GM12878 (cell line): ENCODE measurements at places on chromosomes 6 and 20. TPM values are rescaled to one million over a fixed set of nuclear protein-coding genes. Genes with fewer than 3 reads are reported as not detected.
A peak's percentile ranks its signal among the peaks of the same experiment; 100 is the strongest.

DNA sequence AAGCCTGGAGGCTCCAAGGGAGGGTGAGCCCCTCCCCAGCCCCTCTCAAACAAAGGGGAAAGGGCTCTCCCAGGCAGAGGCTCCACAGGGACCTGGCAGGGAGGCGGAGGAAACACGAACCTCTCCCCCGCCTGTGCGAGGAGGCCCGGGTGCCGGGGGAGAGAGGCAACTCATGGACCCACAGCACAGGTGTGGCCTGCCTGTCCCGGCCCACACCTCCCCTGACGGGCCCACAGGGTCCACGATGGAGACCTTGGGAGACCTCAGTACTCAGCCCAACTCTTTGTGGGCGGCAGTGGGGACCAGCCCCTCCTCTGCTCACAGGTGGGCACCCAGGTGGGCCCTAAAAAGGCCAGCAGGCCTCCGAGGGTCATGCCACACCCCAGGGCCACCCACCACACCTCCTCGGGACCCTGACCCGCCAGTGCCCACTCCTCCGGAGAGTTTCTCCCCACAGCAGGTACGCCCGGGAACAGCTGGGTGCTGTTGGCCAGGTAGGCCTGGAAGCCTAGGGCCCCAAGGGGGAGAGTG lies 12.2 kb downstream of the LAMA5 start:
- DNase-seq: no peak
- no peaks in the 10 kb centered on the region for H3K27me3 ChIP-seq
- no peak overlapping the region for H3K27ac ChIP-seq
- no peaks in the 10 kb centered on the region for H3K36me3 ChIP-seq
- no peaks in the 10 kb centered on the region for H3K4me1 ChIP-seq

DNA sequence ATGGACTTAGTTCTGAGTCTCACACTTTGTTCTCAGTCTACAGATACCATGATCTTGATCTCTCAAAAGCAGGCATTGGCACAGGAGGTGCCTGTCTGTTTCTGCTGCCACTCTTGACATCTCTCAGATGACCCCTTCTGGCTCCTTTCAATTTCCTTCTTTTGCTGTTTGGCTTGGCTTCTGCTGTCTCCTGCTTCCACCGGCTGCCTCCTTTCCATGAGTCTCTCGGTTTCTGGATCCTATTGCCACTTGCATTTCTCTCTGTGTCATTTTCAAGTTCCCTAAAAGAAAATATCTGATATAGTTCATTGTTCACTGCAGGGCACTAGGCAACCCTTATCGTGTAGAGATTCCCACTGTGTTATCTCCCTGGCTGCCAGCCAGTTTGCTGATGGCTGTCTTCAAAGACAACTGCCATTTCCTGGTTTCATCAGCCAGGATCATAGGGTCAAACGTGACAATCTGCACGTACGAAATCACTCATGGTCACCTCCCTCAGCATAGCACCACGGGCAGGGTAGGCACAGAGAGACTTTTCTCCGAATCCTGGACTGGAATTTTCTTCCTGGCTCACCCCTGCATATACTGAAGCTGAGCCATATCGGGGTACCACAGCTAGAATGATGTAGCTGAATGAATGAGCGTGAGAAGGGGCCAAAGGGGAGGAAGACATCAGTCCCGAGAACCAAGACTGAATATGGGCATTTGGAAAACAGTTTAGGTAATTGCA lies 144.6 kb upstream of the TMEM170B start:
- H3K4me1 ChIP-seq: peaks cover 4% of the 10 kb centered on the region
- no peak for DNase-seq
- no peaks in the 10 kb centered on the region for H3K27me3 ChIP-seq
- H3K4me3 ChIP-seq: no peak overlapping the region
- no peak overlapping the region for H3K27ac ChIP-seq

DNA sequence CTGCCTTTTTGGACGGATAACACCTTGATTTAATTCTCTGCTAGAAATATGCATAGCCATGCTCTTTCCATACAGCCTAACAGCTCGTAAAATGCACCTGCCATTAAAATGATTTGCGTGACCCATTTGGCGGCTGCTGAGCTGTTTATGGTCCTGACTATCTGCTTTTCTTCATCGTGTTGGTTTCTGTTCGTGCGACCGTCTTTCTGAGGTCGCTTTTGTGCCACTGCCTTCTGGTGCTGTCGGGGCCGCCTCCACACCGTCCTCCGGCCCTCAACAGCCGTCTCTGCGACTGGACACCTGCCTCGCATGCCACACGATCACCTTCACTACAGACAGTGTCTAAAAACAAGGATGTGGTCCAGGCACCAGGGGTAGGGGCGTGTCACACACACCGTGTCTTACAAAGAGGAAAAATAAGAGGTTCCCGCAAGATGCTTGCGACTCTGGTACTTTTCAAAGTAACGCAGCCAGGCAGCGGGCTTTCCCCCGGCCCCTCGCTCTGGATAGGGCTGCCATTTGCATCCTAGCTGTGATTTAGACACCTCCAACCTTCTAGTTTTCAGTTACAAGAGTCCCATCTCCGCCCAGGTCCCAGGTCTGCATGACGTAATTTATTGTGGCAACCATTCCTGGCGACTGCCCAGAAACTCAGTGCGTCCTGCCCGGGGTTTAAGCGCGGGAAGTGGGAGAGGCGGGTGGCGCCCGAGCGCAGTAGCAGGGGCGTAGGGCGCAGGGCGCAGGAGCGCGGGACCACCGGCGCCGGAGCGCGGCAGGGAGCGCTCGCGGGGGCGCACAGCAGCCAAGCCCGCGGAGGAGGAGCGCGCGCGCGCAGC lies at the start of gene STMND1:
TSS of gene STMND1 (plus strand) at position 629 of the 836 bp plus-strand sequence. CDS start 208 bp downstream, outside the sequence.
- H3K4me3 ChIP-seq: no peak within 1 kb of the TSS
- DNase-seq: no peak
- H3K27ac ChIP-seq: no peak within 1 kb of the TSS
- no peaks in the 10 kb centered on the region for H3K36me3 ChIP-seq
- no peaks in the 10 kb centered on the region; the same call in 1 of the 2 replicates for H3K27me3 ChIP-seq
- no peaks in the 10 kb centered on the region for H3K4me1 ChIP-seq

DNA sequence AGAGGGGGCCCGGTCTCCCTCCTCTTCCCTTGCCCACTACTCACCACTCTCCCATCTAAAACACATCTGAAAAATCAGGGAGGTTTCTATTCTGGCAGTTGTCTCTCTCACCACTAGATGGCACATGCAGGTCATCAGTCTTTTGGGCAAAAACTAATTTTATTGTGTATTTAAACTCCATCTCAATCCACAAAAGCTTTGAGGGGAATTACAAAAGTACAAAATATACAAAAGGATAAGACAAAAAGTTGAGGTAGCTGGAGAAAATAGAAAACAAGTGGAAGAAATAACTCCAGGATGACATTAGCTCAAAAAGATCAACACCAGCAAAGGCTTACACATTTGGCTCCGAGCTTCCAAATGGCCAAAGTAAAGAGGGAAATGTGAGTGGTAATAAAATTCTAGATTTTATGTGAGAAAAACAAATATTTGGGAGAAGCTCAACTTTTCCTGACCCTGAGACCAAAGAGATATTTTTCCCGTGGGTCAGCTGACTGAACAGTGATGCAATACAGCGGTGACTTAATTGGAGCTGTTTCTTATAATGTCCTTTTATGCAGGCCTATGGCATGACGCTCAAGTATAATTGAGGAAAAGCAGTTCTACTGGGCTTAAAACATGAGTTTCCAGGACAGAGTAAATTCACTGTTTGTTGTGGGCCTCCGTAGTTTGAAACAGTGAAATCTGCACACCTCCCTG lies 79.8 kb upstream of the CHD6 start:
- no peaks in the 10 kb centered on the region for H3K36me3 ChIP-seq
- no peak overlapping the region for H3K4me3 ChIP-seq
- H3K27ac ChIP-seq: no peak overlapping the region
- H3K4me1 ChIP-seq: no peaks in the 10 kb centered on the region
- H3K27me3 ChIP-seq: no peaks in the 10 kb centered on the region

GRCh38 chr6:110356778-110357177 lies 1.4 kb downstream of the METTL24 start:
- H3K36me3 ChIP-seq: no peaks in the 10 kb centered on the region
- H3K27me3 ChIP-seq: peaks cover 20% of the 10 kb centered on the region
- no peaks in the 10 kb centered on the region for H3K4me1 ChIP-seq
- H3K27ac ChIP-seq: no peak overlapping the region
- H3K4me3 ChIP-seq: no peak overlapping the region

DNA sequence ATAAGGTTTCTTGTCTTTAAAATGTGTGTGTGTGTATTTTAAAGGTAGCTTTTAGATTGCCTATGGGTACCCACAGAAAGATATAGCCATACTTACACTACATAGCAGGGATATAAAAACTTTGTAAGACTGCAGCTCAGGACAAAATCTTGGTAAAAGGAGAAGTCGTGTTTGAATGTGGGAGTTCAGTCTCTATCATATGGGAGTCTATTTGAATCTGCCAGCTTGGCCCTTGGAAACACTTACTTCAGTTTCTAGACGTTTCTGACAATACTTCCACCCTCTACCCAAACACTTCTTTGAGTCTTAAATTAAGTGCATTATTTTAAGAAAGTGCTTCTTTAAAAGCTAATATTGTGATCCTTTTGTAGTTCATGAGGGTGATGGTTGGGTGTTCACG lies 155.7 kb downstream of the CARMIL1 start:
- H3K4me1 ChIP-seq: no peaks in the 10 kb centered on the region
- DNase-seq: no peak
- H3K4me3 ChIP-seq: no peak overlapping the region
- H3K27me3 ChIP-seq: no peaks in the 10 kb centered on the region
- no peak overlapping the region for H3K27ac ChIP-seq

- peak overlapping the region; percentile 73 for H3K27ac ChIP-seq
- DNase-seq: peak; percentile 83
- no peaks in the 10 kb centered on the region for H3K36me3 ChIP-seq
- H3K4me1 ChIP-seq: peaks cover 31% of the 10 kb centered on the region
- no peak overlapping the region; the same call in 1 of the 2 replicates for H3K4me3 ChIP-seq
- H3K27me3 ChIP-seq: no peaks in the 10 kb centered on the region
Observed at GRCh38 chr6:154605178-154605881, 94.8 kb upstream of the CNKSR3 start.

GRCh38 chr6:27825025-27825793 lies 87.0 kb downstream of the OR2B2 start:
- DNase-seq: no peak
- H3K4me1 ChIP-seq: no peaks in the 10 kb centered on the region
- no peaks in the 10 kb centered on the region for H3K27me3 ChIP-seq
- H3K36me3 ChIP-seq: no peaks in the 10 kb centered on the region
- peak overlapping the region; percentile 66 for H3K4me3 ChIP-seq

The FAM83D gene
- 34.2 and 36.5 TPM in 2 replicates for polyA plus RNA-seq

The OR2H1 gene
- not detected in 2 replicates for polyA plus RNA-seq

The WFDC10B gene
- polyA plus RNA-seq: not detected in 2 replicates
